ENCODE measurements at places on chromosomes 1 and 21. TPM values are rescaled to one million over a fixed set of nuclear protein-coding genes. Genes with fewer than 3 reads are reported as not detected.

The PLA2G2C gene
- not detected for total RNA-seq

The MCL1 gene
- 158 TPM for total RNA-seq

The SPRR5 gene
- total RNA-seq, result not detected

The NHLH1 gene
- not detected for total RNA-seq

The NUCKS1 gene
- 158 TPM for total RNA-seq

The TMEM200B gene
- total RNA-seq, result 16.1 TPM

The INKA2 gene
- 10.5 TPM for total RNA-seq

The BRDT gene
- total RNA-seq, result not detected

The UBXN10 gene
- total RNA-seq, result 5.3 TPM

The EPHA2 gene
- total RNA-seq, result 32.3 TPM

The C1orf52 gene
- total RNA-seq, result 20.9 TPM

The CFAP45 gene
- total RNA-seq, result 0.41 TPM

The SHE gene
- 14.1 TPM for total RNA-seq

The ROR1 gene
- 33.9 TPM for total RNA-seq

Data from metanephros (tissue), 2 donors.